ENCODE measurements at places on chromosomes 5 and 9.

DNA sequence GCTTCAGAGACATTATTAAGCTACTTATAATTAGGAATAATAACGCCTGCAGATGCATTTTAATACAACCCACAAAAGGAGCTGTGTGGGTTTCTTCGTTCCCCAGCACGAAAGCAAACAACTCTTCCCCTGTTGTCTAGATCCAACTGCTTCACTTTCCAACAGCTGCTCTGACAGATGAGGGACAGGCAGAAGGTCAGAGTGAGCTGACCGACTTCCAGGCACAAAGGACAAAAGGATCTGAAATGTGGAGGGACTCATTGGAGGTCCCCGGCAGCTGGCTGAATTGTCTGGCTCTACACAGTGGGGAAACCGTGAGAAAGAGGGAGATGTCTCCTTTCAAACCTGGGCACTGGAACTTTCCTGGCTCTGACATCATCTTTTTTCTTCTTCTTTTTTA is 79.1 kb upstream of the ALDH1B1 start:
- no peaks in the 10 kb centered on the region for H3K4me1 ChIP-seq
- DNase-seq, result no peak
- no peaks in the 10 kb centered on the region for H3K27me3 ChIP-seq
- no peak overlapping the region for H3K4me3 ChIP-seq
- H3K27ac ChIP-seq, result no peak overlapping the region
- H3K36me3 ChIP-seq, result no peaks in the 10 kb centered on the region

DNA sequence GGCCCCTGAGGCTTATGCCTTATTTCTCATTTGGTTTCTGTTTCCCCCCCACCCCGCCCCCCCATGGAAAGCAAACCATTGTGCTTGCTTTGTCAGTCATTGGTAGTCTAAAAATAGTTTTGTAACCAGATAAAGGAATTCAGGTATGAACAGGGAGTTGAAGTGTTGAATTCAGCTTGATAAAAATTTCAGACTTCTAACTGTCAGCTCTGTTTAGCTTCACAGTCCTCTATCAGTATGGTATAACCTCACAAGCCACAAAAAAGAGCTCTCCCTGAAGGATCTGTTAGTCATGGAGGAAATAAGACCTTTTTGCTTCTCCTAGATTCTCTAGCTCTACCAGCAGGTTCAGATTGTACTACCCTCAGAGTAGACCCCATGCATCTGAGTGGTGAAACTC is 378.1 kb downstream of the TMEM38B start:
- no peaks in the 10 kb centered on the region for H3K27me3 ChIP-seq
- no peaks in the 10 kb centered on the region for H3K36me3 ChIP-seq
- no peak overlapping the region for H3K4me3 ChIP-seq
- no peaks in the 10 kb centered on the region for H3K4me1 ChIP-seq
- no peak overlapping the region for H3K27ac ChIP-seq

GRCh38 chr9:130026583-130027340 is 16.2 kb downstream of the FNBP1 start:
- H3K27ac ChIP-seq, result no peak overlapping the region
- H3K27me3 ChIP-seq, result no peaks in the 10 kb centered on the region
- no peak overlapping the region for H3K4me3 ChIP-seq
- DNase-seq, result no peak

GRCh38 chr5:132263548-132264261 is 6.2 kb downstream of the PDLIM4 start:
- H3K36me3 ChIP-seq, result no peaks in the 10 kb centered on the region
- H3K4me3 ChIP-seq, result no peak overlapping the region
- no peaks in the 10 kb centered on the region for H3K27me3 ChIP-seq
- peak overlapping the region; percentile 86 for H3K27ac ChIP-seq

- H3K4me3 ChIP-seq, result no peak overlapping the region
- H3K36me3 ChIP-seq, result no peaks in the 10 kb centered on the region
- H3K27me3 ChIP-seq, result no peaks in the 10 kb centered on the region
- H3K4me1 ChIP-seq, result no peaks in the 10 kb centered on the region
- no peak overlapping the region for H3K27ac ChIP-seq
Measured at GRCh38 chr9:77916410-77916819, 115.2 kb downstream of the GNAQ start.

GRCh38 chr9:8802242-8802641 is 1002.7 kb upstream of the DMAC1 start:
- no peak overlapping the region for H3K27ac ChIP-seq
- no peaks in the 10 kb centered on the region for H3K36me3 ChIP-seq
- no peaks in the 10 kb centered on the region for H3K4me1 ChIP-seq
- DNase-seq, result no peak

GRCh38 chr9:132187121-132187620 is 25.3 kb downstream of the NTNG2 start:
- H3K4me3 ChIP-seq, result no peak overlapping the region
- H3K36me3 ChIP-seq, result no peaks in the 10 kb centered on the region
- no peak overlapping the region for H3K27ac ChIP-seq
- no peaks in the 10 kb centered on the region for H3K4me1 ChIP-seq
- H3K27me3 ChIP-seq, result no peaks in the 10 kb centered on the region
- DNase-seq, result no peak

DNA sequence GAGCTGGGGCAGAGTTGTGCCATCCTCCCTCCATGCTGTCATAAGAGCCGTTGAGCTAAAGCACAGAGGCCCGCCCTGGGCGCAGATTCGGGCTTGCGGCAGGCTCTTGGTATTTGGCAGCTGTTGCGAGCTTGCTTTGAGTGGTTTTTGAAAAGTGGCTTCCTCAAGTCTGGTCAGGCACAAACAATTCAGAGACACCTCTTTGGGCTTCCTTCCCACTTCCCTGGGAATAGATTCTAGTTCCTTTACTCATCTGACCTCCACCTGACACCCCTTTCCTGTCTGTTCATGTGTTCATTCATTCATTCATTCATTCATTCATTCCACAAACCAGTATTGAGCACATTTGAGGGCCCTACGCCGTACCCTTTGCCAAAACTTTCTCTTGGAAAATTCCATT is 27.4 kb downstream of the NCS1 start:
- no peaks in the 10 kb centered on the region for H3K27me3 ChIP-seq
- no peak overlapping the region for H3K4me3 ChIP-seq
- no peaks in the 10 kb centered on the region for H3K36me3 ChIP-seq
- DNase-seq, result peak; percentile 74
- peak overlapping the region; percentile 69 for H3K27ac ChIP-seq
- H3K4me1 ChIP-seq, result no peaks in the 10 kb centered on the region

- H3K27ac ChIP-seq, result peak overlapping the region; percentile 96
- H3K27me3 ChIP-seq, result no peaks in the 10 kb centered on the region
- no peak for DNase-seq
- H3K4me3 ChIP-seq, result no peak overlapping the region
Measured at GRCh38 chr5:172858990-172859811, 25.1 kb downstream of the ERGIC1 start.

DNA sequence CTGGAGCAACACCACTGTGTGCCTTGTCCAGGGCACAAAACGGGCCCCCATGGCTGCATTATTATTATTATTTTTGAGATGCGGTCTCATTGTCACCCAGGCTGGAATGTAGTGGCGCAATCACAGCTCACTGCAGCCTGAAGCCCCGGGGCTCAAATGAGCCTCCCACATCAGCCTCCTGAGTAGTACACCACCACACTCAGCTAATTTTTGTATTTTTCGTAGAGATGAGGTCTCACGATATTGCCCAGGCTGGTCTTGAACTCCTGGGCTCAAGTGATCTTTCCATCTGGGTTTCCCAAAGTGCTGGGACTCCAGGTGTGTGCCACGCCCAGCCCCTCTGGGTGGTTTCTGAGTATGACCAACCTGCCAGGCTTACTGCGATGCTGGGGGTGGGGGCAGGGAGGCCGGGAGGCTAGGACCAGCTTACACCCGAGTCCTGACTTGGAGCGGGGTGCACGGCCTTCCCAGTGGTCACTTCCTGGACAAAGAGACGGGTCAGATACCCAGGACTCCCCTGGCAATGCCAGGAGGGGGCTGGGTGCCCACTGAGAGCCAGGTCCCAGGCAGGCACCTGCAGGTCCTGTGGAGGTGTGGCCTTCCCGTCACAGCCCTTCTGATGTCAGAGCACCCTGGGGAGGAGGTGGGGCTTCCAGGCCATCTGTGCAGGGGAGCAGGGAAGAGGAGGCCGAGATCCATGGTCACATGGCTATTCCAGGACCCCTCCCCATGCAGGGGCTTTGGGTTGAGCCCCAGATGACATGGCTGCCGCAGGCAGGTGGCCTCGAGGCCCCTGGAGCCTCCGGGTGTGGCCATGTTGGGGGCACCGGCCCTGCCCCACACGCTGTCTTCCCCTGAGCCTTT is 8.3 kb upstream of the NRARP start:
- H3K4me3 ChIP-seq, result no peak overlapping the region
- DNase-seq, result no peak
- no peaks in the 10 kb centered on the region for H3K27me3 ChIP-seq
- no peaks in the 10 kb centered on the region for H3K36me3 ChIP-seq
- H3K4me1 ChIP-seq, result peaks cover 24% of the 10 kb centered on the region

DNA sequence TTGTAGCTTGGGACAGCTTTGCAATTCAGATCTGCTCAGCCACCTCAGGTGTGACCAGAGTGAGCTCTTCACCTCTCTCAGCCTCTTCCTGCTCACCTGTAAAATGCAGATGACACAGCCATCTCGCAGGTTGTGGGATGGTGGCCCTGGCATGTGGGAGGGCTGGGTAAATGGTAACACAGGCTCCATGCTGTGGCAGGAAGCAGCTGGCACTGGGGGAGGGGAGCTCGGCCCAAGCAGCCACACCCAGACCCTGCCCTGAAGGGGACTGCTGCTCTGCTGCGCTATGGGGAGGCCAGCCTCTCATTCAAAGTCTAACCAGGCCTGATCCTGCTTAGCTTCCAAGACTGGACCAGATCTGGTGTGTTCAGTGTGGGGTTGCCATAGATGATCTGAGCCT is 24.1 kb downstream of the PHF2 start:
- H3K27ac ChIP-seq, result no peak overlapping the region
- no peaks in the 10 kb centered on the region for H3K4me1 ChIP-seq
- H3K27me3 ChIP-seq, result no peaks in the 10 kb centered on the region
- H3K36me3 ChIP-seq, result no peaks in the 10 kb centered on the region
- DNase-seq, result no peak
- no peak overlapping the region for H3K4me3 ChIP-seq

DNA sequence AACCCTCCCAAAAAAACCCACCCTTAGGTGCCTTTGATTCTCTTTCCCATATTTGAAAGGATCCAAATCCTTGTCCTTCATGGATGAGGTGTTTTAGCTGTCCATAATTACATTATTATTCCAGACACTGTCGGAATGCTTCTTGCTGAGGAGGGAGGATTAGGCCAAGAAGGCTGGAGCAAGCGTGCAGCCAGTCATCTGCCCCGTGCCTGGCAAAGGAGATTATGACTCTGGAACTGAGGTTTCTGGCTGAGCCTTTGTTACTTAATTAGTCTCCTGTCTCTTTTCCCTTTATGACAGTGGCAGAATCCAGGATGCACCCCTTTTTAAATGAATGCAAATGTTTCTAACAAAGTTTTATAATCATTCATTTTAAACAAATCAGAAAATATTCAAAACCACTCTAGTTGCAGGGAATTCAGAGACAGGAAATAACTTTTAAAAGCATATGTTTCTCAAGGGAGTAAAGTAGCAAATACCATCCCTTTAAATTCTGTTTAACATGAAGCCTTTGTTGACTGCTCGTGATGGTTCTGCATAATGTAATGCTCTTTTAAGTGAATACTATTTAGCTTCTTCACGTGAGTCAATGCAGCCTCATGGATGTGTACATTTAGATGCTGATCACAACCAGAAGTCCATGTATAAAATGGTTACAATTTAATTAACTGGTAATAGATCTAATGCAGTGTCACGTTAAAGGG is 69.8 kb downstream of the GALNT10 start:
- H3K4me1 ChIP-seq, result no peaks in the 10 kb centered on the region
- H3K36me3 ChIP-seq, result no peaks in the 10 kb centered on the region
- DNase-seq, result no peak
- H3K4me3 ChIP-seq, result no peak overlapping the region

DNA sequence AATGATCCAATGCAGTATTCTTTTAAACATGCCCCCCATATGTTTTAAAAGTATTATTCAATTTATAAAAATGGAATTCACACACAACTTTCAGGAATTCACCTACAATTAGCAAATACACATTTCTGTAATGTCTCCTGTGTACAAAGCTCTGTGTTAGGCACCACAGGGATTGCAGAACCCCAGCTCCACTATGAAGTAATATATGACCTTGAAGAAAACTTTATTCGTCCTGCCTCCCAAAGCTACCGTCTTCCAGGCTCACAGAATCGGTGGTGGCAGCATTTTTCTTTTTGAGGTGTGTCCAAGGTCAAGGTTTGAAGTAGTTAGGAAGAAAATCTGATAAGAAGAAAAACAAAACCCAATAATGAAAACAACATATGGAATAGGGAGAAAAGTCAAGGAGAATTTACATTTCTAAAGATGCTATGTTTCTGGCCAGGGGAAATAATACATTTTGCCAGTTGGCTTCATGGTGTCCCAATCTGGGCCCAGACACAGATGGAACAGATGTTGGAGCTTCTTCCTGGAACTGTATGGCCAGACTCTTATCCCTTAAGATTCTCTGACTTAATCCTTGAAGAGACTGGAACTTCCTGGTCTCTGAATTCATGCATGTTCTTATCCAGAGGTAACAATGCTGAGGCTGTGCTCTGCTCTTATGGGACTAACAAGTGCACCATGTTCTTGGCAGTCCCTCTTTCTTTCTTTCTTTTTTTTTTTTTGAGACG is 22.0 kb upstream of the LVRN start:
- H3K27ac ChIP-seq, result no peak overlapping the region
- no peak overlapping the region for H3K4me3 ChIP-seq
- no peaks in the 10 kb centered on the region for H3K4me1 ChIP-seq
- no peak for DNase-seq
- H3K36me3 ChIP-seq, result no peaks in the 10 kb centered on the region

GRCh38 chr5:139660105-139660922 is 12.2 kb downstream of the CXXC5 start:
- H3K36me3 ChIP-seq, result no peaks in the 10 kb centered on the region
- H3K27ac ChIP-seq, result peak overlapping the region; percentile 94
- H3K27me3 ChIP-seq, result no peaks in the 10 kb centered on the region
- H3K4me1 ChIP-seq, result peaks cover 57% of the 10 kb centered on the region

- no peak overlapping the region for H3K27ac ChIP-seq
- no peaks in the 10 kb centered on the region for H3K36me3 ChIP-seq
- H3K4me3 ChIP-seq, result no peak overlapping the region
- DNase-seq, result no peak
Measured at GRCh38 chr5:88662846-88663245, 220.1 kb downstream of the MEF2C start.

- no peak for DNase-seq
- H3K36me3 ChIP-seq, result no peaks in the 10 kb centered on the region
- H3K4me3 ChIP-seq, result no peak overlapping the region
Measured at GRCh38 chr5:131974622-131974955, 29.1 kb upstream of the MEIKIN start.

DNA sequence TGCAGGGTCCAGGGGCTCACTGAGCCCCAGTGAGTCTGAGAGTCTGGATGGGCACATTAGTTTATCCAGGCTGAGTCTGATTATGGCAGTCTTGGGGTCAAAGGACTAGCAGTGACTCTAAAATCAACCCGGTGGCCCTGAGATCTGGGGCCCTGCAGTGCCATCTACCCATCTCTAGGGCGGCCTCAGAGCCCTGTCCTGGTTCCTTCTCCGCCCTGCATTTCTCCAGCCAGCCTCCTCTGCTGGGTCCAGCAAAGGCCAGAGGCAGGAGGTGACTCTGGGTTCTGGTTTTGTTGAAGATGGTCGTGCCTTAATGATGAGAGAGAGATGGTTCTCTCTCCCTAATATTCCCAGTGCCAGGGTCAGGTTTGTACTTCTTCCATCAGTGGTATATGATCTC is 15.0 kb downstream of the DCANP1 start:
- H3K27ac ChIP-seq, result no peak overlapping the region
- no peaks in the 10 kb centered on the region for H3K4me1 ChIP-seq
- no peak for DNase-seq
- H3K4me3 ChIP-seq, result no peak overlapping the region
- H3K27me3 ChIP-seq, result no peaks in the 10 kb centered on the region
- H3K36me3 ChIP-seq, result no peaks in the 10 kb centered on the region
